ENCODE measurements at places on chromosomes 3 and 15.

DNA sequence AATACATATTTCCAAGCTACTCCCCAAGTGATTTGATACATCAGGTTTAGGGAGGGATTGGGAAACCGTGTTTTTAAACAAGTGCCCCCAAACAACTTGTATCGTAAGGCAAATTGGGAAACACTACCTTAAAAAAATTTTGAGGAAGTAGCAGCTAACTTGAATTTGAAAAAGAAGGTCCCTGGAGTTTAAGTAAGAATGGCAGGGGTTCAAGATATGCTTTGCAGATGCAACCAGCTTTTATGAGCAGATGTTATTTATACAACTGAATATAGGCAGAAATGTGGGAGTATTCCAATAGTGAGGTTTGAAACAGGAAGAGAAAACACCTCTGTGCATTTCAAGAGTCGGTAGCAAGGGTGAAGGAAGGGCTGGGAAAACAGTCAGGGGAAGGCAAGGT is 139.6 kb downstream of the IL20RB start:
- no peak for DNase-seq

DNA sequence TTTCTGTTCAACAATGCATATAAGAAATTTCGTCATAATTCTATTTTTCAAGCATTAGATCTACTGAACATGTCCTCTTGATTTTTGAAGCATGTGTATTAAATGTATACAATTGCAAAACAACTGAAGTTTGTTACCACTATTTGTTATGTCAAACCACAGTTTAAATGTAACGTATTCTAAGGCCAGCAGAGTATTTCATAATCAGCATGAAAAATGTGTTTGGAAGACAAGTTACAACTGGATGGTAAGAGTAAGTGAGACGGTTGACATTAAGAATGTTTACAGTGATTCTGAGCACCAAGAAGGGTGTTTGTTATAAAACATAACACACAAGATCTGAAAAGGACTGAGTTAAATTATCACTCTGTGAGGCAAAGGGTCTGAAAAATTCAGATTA is 738.4 kb downstream of the PLOD2 start:
- no peak for DNase-seq

DNA sequence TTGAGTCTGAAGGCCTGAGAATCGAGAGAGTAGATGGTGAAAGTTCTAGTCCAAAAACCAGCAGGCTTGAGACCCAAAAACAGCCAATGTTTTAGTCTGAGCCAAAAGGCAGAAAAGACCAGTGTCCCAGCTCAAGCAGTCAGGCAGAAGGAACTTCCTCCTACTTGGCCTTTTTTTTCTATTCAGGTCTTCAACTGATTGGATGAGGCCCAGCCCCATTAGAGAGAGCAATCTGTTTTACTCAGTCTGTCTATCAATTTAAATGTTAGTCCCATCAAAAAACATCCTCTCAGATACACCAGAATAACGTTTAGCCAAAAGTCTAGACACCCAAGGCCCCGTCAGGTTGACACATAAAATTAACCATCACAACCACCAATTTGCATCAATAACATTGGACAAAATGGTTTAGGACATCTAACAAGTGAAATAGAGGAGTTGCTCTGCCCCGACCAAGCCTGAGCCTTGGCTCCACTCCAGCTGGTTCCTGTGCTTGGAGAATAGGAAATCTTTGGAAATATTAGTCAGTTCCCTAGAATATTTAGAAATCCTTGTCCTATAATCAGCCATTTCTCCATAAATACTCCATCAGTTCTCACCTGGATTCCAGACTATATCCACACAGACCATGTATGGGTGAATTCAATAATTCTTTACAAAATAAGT is 51.4 kb upstream of the LIPC start:
- no peak for DNase-seq

- DNase-seq, result no peak
These were observed 327.0 kb downstream of the FEZF2 start for GRCh38 chr3:62046326-62046725.

DNA sequence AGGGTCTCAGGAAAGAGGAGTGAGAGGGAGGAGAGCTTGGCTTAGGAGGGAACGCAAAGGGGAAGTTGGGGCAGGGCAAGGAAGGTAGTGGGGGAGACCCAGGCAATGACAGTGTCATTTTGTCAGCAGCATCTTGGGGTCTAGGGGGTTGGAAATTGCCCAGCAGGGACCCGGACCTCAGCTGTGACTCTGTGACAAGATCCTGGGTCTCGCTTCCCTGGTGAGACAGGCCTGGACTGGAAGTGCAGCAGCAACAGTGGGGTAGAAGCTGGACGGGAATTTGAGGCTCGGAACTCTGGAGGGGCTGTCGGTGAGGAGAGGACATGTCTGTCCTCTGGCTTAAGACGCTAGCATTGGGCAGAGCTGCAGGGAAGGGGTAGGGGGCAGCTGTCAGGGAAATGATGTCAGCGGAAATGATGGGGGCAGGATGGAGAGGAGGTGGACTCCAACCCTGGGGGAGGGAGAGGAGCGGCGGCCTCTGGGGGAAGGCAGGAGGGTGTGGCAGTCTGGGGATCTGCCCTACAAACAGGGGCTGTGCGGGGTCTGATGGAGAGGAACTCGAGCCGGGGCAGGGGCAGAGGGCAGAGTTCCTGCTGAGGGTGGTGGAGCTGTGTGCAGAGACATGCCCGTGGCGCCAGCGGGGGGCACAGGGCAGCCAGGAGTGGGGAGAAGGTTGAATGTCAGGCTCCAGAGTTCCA is 12.3 kb downstream of the ANPEP start:
- DNase-seq, result no peak

GRCh38 chr3:33089515-33089914 is 7.4 kb downstream of the GLB1 start:
- DNase-seq, result no peak

- DNase-seq, result no peak
These were observed 30.4 kb downstream of the LSM3 start for GRCh38 chr3:14208977-14209394.

DNA sequence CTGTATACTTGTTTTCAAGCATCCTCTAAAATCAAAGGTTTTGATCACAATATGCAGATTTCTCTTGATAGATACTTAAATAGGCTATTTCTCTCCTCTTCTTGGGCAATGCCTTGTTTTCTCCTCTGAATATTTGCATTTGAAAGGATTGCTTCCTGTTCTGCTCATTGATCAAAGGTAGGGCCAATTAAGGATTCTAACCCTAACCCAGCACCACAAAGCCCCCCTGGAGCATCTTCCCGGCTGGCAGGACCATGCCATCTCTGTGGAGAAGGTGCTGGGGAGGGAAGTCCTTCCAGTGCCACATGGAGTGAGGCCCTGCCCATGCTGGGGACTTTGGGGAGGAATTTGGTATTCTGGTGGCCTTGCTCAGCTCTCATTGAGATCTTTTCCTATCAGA is 11.3 kb upstream of the NIPA2 start:
- DNase-seq, result no peak
